ENCODE measurements at places on chromosomes 16 and 17.

GRCh38 chr17:82134101-82134500 lies 36.1 kb upstream of the FASN start:
- no peak for DNase-seq

- peak; percentile 75 for DNase-seq
Observed at GRCh38 chr17:40854175-40854814, 12.7 kb downstream of the KRT12 start.

DNA sequence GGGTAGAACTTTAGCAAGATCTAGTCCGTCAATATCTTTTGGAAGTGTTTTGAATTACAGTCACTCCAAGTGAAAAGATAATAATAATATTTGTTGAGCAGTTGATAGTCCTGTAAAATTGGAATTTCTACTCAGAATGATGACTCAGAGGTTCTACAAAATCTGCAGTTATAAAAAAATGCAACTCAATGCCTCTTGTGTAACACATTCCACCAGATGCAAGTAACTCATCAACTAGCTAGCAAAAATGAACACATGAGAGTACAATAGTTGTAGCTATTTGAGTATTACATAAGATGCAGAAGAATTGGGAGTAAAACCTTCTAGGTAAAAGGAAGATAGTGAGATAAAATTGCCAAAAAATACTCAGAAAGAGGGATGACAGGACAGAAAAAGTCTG lies 177.2 kb downstream of the CDH8 start:
- peak; percentile 51 for DNase-seq

- DNase-seq = no peak
Observed at GRCh38 chr16:79104567-79104966, 496.0 kb downstream of the MAF start.

DNA sequence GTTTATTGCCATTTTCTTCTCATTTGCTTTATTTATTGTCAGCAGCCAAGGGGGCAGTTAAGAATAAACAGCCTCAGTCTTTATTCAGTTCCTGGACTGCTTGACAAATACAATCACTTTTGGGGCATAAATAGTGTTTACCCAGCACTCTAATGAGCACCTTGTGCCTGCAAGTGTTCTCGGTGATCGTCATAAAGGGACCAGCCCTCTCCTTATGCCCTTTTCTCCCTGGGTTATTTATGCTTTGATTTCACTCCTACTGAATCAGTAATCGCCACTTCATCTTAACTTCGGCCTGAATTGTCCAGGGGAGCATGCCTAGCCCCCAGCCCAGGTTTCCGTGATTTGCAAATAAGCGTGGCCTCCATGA lies 55.7 kb upstream of the CACNG5 start:
- no peak for DNase-seq

DNA sequence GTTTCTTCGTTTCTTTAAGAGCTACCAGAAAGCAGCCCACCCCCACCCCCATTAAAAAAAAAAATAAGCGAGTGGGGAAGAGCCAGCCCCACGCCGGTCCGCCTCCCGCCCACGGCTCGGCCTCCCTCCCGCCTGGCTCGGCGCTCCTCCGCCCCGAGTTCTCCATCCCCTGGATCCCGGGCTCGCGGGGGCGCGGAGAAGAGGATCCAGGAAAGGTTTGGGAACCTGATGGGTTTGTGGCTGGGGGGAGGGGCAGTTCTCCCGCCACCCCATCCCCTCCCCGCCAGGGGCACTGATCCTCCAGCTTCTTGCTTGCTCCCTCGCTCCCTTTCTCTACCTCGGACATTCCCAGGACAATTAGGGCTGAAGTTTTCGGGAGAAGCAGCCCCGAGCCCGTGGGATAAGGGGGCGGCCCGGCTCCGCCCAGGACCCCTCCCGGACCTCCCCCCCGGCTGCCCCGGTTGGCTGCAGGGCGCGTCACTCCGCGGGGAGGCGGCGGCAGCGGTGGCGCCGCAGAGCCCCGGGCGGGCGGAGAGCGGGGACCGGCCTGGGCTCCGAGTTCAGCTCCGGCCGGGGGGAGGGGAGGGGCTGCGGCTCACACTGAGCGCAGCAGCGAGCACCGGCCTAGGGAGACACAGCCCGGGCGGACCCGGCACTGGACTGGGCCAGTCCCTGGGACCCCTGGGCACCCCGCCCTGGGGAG lies 1.0 kb upstream of the SALL1 start:
- peak; percentile 95 for DNase-seq

DNA sequence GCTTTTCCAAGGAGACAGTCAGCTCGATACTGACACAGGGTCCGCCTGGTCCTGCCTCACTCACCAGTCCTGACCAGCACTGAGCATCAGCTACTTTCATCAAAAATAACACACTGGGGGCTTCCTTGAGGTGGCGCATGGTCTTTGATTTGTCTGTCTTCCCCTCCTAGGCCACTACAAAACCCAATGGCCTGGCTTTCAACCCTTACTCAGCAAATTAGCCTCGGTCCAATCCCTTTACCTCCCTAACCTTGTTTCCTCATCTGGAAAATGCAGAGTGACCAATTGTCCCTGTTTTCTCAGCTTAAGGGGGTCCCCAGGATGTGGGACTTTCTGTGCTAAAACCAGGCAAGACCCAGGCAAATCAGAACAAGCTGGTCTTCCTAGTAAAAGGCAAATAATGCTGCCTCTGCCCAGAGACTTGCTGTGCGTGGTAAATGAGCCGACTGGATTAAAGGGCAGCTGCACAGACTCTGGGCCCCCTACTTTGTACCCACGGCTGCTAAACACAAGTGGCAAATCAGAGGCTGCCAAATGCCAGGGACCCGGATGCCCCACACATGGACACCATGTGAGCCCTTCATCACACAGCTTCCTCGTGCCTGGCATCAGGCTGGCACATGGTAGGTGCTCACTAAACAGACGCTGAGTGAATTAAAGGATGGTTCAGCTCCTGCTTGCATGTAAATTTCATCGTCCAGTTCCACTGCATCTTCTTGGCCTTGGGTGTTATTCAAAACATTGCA lies 31.2 kb upstream of the CMIP start:
- DNase-seq = no peak

GRCh38 chr17:7687072-7687907 lies at the start of gene TP53:
Gene TP53 (minus strand): TSS chr17:7687490. CDS start chr17:7676594, 10,896 bp downstream.
- DNase-seq = peak; percentile 86

DNA sequence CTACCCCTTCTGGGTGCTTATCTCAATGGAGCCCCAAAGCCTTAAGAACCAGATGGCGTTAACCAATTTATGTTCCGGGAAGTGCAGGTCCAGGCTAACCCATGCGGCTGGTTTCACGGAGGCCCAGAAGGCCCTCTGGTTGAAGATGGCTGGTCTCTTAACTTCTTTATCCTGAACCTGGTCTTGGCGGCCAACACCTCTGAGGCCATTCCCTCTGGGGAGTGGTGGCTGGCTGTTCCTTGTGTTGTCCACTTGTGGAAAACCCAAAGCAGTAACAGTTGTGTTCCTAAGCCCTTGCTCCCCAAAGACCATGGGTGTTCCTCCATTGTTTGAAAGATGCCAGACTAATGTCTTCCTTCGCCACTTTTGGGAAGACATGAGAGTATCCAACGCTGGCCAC lies 1.5 kb downstream of the CDYL2 start:
- DNase-seq = no peak

- no peak for DNase-seq
Observed at GRCh38 chr17:51044976-51045375, 75.7 kb downstream of the SPAG9 start.

DNA sequence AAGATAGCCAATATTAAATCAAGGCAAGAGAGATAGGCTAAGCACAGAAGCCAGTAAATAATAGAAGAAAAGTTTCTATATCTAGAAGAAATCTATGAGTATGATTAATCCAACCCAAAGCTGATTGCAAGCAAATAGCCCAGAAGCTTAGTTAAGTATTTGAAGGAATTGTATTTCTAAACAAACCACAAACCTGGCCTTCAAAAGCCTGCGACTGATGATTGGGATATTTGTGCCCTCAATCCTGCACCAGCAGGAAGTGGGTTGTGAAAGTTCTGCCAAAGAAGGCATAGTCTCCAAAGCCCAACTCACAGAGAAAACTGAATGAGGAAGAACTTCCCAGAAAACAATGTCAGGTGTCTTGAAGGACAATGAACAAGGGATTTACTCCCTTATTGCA lies 114.5 kb upstream of the C17orf78 start:
- peak; percentile 27 for DNase-seq

GRCh38 chr17:61967729-61968128 lies 39.9 kb upstream of the INTS2 start:
- no peak for DNase-seq

GRCh38 chr17:58268774-58269556 lies 11.8 kb downstream of the MPO start:
- DNase-seq = peak; percentile 3

DNA sequence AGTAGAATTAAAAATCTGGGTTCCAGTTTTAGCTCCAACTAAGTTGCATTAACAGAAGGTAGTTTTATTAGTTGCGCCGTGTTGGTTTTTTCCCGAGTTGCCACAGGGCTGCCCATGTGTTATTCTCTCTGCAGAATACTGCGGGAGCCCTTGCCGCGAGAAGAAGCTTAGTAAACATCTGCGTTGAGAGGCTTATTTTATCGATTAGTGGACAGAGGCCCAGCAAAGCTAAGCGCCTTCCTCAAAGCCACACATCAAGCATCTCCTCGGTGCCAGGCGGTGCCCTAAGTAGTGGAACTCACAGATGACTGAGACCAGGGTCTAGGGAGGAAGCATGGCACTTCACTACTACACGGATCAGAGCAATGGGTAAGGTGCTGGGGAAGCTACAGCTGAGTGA lies 212.3 kb upstream of the IRX5 start:
- no peak for DNase-seq

DNA sequence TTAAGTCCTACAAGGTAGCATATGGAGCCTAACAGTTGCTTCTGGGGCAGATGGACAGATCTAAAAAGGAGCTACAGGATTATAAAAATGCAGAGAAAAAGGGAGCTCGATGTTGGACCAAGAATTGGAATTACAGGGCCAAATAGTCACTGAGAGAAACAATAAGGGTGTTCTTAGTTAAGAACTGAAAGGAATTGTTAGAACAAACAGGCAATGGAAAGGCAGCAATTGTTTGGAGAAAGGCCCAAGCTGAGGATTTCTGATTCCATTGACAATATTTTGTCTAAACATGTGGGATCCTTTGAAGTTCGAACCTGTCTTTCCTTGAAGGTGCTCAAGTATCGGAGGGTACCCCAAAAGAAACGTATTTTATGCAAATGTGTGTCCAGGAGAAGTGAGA lies 513.6 kb upstream of the CDH8 start:
- DNase-seq = no peak

GRCh38 chr16:87976665-87977064 lies 25.4 kb downstream of the BANP start:
- DNase-seq = peak; percentile 24

GRCh38 chr16:89958068-89958467 lies 9.5 kb downstream of the DEF8 start:
- DNase-seq = peak; percentile 28

- DNase-seq = no peak
Observed at GRCh38 chr16:68526143-68526781, 12.8 kb upstream of the ZFP90 start.

- DNase-seq = peak; percentile 48
Observed at GRCh38 chr16:74865922-74866598, 91.4 kb upstream of the FA2H start.

GRCh38 chr16:14672403-14672971 lies 21.6 kb downstream of the PLA2G10 start:
- DNase-seq = no peak

GRCh38 chr16:17404941-17405689 lies 65.6 kb downstream of the XYLT1 start:
- peak; percentile 87 for DNase-seq

- no peak for DNase-seq
Observed at GRCh38 chr17:57570724-57571344, 174.3 kb downstream of the CCDC182 start.

DNA sequence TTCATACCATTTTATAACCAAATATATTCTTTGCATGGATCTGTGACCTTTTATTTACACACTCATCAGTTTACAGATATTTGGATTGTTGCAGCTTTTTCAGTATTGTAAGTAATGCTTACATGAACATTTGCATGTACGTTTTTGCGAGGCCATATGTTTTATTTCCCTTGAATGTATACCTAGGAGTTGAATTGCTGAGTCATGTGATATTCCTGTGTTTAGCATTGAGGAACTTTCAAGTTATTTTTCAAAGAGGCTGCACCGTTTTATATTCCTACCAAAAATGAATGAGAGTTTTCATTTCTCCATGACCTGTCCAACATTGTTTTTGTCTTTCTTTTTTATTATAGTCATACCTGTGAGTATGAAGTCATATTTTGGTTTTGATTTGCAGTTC lies 392.1 kb downstream of the CNTNAP4 start:
- DNase-seq = no peak

GRCh38 chr17:66413559-66414520 lies 111.4 kb downstream of the PRKCA start:
- DNase-seq = no peak

DNA sequence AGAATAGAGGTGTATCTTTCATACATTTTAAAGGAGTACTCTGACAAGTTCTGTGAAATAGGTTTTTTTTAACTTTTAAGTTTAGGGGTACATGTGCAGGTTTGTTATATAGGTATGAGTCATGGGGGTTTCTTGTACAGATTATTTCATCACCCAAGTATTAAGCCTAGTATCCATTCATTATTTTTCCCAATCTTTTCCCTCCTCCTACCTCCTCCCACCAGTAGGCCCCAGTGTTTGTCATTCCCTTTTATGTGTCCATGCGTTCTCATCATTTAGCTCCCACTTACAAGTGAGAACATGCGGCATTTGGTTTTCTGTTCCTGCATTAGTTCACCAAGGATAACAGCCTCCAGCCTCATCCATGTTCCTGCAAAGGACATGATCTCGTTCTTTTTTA lies 175.5 kb downstream of the CYB561 start:
- no peak for DNase-seq

- no peak for DNase-seq
Observed at GRCh38 chr17:30222251-30222650, 13.2 kb downstream of the SLC6A4 start.

- DNase-seq = no peak
Observed at GRCh38 chr16:27600381-27600780, 50.4 kb downstream of the KATNIP start.

GRCh38 chr16:83329441-83329840 lies 478.3 kb upstream of the HSBP1 start:
- no peak for DNase-seq

- no peak for DNase-seq
Observed at GRCh38 chr17:1873418-1873817, 43.6 kb downstream of the RPA1 start.

DNA sequence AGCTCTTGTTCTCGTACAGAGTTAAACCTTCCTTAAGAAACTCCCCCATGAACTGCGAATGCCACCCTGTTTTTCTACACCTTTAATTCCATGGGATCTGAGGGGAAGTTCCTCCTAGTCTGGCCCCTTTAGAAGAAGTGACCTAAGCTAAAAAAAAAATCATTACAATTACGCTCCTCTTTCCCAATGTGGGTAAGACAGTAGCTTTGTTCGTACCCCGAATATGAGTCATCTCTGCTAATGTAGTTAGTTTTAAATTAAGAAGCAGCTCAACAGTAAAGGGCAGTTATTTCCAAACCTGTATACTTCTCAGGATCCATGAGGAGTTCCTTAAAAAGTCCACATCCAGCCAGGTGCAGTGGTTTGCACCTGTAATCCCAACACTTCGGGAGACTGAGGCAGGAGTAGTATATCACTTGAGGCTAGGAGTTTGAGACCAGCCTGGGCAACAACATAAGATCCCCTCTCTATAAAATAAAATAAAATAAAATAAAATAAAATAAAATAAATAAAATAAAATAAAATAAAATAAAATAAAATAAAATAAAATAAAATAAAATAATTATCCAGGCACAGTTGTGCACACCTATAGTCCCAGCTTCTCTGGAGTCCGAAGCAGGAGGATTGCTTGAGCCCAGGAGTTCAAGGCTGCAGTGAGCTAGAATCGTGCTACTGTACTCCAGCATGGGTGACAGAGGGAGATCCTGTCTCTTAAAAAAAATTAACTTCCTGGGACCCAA lies 26.1 kb downstream of the RCVRN start:
- peak; percentile 27 for DNase-seq

GRCh38 chr17:74868251-74868907 lies 4.4 kb downstream of the FDXR start:
- DNase-seq = no peak

All from GM03348 (cell line).